ENCODE measurements at places on chromosomes 5 and 9.

- no peak for DNase-seq
Measured at GRCh38 chr9:92648474-92648971, 21.4 kb downstream of the IPPK start.

- no peak for DNase-seq
Measured at GRCh38 chr9:8491563-8491962, 692.0 kb upstream of the DMAC1 start.

- DNase-seq: no peak
Measured at GRCh38 chr9:27431543-27432147, 92.4 kb upstream of the IFNK start.

- no peak for DNase-seq
Measured at GRCh38 chr5:149936700-149937091, 7.9 kb downstream of the PDE6A start.

- DNase-seq: no peak
Measured at GRCh38 chr9:82134010-82134409, 145.4 kb downstream of the SPATA31D1 start.

GRCh38 chr5:32692036-32692746, 18.9 kb upstream of the NPR3 start:
- peak; percentile 53 for DNase-seq

DNA sequence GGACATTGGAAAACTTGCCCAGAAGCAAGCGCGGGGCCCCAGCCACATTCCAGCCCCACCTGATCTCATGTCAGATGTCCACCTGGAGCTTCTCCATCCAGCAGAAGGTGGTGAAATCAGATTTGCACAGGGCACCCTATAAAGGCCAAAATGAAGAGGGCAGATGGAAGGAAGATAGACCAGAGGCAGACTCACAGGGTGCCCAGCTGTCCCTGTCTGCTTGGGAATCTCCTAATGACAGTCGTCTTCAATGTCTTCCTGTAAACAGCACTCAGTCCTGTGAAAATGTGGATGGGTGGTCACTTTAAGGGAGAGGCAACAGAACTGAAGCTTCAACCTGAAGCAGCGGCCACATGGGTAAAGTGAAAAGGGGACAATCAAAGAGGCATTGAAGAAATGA, 607.5 kb downstream of the IRX1 start:
- DNase-seq: no peak

- no peak for DNase-seq
Measured at GRCh38 chr5:160075073-160075472, 44.2 kb downstream of the PWWP2A start.

DNA sequence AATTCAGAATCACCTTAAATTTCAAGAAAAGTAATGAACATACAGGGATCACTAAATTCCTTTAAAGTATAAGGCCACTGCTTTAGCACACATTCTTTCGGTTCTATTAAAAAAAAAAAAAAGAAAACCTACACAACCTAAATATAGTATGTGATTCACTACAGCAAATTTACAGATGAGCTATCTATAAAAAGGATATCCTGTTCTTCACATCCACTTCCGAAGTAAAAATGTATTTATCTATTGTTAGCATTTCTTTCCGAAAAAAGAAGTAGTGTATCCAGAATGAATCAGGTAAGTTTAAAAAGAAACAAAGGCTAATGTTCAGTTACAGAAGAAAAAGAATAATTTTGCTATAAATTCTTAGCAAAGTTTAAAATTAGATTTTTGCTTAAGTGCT, 70.2 kb downstream of the ECPAS start:
- no peak for DNase-seq

GRCh38 chr5:32059761-32060530, 114.2 kb downstream of the GOLPH3 start:
- no peak for DNase-seq

DNA sequence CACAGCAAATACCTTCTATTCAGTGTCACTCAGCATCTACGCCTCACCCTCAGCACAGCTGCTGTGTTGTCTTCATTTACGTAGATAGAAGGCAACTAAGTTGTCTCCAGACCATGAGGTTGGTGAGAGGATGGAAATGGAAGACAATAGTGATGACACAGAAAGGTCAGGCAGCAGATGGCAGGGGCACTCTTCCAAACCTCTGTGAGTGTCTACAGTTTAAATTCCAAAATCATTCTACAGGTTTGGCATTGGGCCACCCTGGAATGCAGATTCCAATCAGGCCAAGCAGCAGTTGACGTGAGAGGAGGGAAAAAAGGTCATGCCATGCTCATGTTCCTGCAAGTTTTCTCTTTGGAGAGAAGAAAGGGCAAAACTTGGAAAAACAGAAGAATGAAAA, 68.7 kb upstream of the ADAMTSL1 start:
- peak; percentile 30 for DNase-seq

DNA sequence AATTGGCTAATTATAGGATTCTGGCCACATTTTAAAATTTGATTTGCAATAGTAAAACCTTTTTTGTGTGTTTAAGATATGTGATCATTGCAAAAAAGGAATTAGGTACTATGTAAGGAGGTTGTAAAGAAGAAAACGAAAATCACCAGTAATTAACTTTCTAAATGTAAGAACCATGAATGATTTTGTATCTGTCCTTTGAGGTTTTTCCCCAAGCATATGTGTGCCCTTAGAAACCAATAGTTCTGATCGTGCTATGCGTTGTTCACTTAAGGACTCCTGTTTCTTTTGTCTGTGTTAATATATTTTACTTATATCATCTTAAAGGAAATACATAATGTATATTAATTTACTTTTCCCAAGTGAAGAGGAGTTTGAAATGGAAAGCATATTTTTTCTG, 410.2 kb downstream of the PSAT1 start:
- no peak for DNase-seq

DNA sequence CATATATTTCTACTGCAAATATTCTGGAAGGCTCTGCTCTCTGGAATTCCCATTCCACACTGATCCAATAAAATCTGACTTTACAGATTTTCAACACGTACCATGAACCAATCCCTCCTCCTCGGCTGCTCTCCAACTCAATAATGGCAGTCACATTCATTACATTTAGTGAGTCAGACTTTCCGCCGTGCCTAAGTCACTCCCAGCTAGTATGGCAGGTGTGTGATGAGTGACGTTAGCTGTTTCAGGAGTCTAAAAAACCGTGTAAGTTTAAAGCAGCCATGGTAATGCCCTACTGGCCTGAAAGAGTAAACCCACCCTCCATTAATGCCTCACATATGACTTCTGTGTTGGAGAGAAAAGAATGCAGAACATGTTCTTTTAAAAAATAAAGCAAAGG, 3.3 kb downstream of the FBN2 start:
- no peak for DNase-seq

GRCh38 chr5:133778636-133779035, 166.3 kb upstream of the FSTL4 start:
- DNase-seq: no peak

- no peak for DNase-seq
Measured at GRCh38 chr9:74697535-74697934, 190.2 kb downstream of the TRPM6 start.

DNA sequence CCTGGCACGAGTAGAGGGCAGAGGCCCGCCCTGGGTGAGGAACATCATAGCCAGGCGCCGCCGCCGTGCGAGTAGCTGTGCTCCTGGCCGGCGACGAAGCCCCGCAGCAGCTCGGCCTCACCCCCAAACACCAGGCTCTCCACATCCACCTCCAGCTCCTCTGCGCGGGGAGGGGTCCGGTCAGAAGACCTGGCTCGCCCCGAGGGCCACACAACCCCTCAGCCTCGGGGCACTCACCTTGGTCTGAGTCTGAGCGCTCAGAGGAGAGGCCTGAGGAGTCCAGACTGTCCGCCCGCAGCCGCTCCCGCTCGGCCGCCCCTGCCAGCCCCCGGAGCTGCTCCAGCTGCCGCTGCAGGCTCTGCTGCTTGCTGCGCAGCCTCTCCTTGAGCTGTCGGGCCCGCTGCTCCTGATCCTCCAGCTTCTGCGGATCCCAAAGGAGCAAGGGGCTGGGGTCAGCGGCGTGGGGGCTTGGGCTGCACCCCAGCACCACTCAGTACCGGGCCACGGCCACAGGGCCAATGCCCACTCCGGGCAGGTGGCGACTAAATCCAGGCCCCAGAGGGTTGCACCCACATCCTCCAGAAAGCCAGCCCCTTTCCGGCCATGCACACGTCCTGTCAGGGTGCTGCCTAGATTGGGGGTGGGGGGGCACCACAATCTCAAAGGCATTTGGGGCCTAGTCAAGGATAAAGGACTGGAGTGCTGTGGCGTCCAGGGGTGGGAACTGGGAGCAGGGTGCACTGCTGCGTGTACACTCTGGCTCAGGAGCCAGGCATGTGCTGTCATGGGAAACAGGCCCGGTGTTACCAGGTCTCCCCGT, 3.9 kb downstream of the MXD3 start:
- no peak for DNase-seq

- DNase-seq: no peak
Measured at GRCh38 chr9:124267271-124267807, 9.6 kb downstream of the NEK6 start.

DNA sequence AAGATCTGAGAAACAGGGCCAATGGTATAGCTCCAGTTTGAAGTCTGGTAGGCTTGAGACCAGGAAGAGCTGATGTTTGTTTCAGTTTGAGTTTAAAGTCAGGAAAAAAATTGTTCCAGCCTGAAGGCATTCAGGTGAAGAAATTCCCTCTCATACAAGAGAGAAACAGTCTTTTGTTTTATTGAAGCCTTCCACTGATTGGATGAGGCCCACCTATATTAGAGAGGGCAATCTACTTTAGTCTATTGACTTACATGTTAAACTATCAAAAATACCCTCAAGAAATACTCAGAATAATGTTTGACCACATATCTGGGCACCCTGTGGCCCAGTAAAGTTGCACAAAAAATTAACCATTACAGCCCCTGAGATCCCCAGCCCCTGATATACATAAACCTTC, 5.2 kb upstream of the DEPDC1B start:
- DNase-seq: no peak

GRCh38 chr5:44774279-44774880, 34.4 kb upstream of the MRPS30 start:
- peak; percentile 20 for DNase-seq

- DNase-seq: no peak
Measured at GRCh38 chr5:53962306-53962705, 348.1 kb downstream of the ARL15 start.

DNA sequence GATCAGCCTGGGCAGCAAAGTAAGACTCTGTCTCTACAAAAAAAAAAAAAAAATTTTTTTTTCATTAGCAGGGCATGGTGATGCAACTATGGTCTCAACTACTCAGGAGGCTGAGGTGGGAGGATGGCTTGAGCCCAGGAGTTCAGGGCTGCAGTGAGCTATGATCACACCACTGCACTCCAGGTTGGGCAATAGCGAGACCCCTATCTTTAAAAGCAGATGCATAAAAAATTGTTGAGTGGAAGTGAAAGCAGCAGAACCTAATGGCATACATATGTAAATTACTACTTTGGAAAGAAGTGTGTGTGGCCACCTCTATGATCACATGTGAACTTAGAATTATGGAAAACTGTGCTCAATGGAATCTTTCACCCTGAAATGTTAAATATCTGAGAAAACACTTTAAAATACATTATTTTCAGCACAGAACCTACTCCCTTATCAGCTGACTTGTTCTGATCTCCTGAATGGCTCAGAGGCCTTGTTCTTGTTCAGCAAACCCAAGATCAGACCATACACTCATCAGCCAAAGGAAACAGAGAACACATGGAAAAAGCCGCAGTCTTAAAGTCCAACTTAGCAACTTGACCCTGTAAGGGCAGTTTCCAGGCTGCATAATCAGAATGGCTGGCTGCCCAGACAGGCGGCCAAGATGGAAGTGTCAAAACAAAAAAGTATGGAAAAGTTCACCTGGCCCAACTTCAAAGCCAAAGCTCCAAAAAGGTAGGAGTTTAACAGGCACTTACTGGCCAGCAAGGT, 56.5 kb downstream of the SIL1 start:
- peak; percentile 30 for DNase-seq

DNA sequence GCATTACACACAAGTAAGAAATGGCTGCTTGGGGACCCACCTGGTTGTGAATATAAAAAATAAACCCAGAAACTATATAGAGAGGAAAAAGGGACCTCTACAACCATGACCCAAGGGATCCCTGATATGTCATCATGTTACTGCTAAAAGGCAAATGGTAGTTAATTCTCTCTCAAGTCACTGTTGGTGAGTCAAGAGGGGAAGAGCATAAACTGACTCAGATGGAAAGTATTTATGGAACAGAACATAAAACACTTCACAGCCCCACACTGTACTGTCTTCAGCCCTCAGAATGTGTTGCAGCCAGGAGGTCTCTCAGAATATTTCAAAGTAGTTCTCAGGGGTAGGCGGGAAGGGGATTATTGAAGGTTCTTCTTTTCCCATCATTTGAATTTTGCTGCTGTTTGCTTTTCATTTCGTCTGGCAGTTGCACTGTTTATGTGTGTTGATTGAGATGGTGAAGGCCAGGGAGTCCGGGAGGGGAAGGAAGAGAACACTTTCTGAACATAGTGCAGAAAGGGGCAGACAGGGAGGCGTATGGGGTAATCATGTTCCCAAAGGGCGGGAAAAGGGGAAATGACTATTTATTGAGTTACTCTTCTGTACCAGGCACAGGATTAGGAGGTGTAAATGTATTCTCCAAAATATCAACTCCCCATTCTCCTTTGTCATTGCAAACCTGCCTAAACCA, 85.5 kb downstream of the TEK start:
- no peak for DNase-seq

- no peak for DNase-seq
Measured at GRCh38 chr5:58452566-58453258, 7.2 kb downstream of the PLK2 start.

- no peak for DNase-seq
Measured at GRCh38 chr9:1460143-1460769, 410.1 kb downstream of the DMRT2 start.

- no peak for DNase-seq
Measured at GRCh38 chr5:88821161-88821560, 61.8 kb downstream of the MEF2C start.

- no peak for DNase-seq
Measured at GRCh38 chr5:2441495-2442180, 309.8 kb downstream of the IRX2 start.

GRCh38 chr5:38471709-38472108, 84.7 kb downstream of the LIFR start:
- DNase-seq: no peak

GRCh38 chr9:96556701-96557461, 62.8 kb downstream of the CDC14B start:
- no peak for DNase-seq

- no peak for DNase-seq
Measured at GRCh38 chr5:31415009-31415923, 116.6 kb downstream of the DROSHA start.

DNA sequence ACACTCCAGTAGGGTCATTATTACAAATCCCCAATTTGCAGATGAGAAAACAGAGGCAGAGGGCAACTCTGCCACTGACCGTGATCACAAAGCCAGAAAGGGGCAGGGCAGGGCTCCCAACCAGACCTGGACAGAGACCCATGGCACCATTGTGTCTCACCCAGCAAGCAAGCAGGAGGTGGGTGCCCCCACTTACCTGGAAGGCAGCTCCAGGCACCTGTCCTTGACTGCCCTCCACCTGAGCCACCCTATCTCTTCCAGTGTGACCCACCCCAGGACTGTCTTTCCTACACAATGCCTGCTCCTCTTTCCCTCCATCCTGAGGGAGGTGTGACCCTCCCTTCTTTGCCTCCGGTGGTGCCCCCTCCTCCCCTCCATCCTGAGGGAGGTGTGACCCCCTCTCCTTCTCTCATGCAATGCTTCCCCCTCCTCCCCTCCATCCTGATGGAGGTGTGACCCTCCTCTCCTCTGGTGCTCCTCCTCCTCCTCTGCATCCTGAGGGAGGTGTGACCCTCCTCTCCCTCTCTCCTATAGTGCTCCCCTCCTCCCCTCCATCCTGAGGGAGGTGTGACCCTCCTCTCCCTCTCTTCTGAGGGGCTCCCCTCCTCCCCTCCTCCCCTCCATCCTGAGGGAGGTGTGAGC, 198.0 kb downstream of the MED10 start:
- no peak for DNase-seq

Measured in AG09319 (cell line).